ENCODE measurements at places on chromosomes 6 and 20. TPM values are rescaled to one million over a fixed set of nuclear protein-coding genes. Genes with fewer than 3 reads are reported as not detected.

Gene OR2J3
- total RNA-seq, result not detected

DNA sequence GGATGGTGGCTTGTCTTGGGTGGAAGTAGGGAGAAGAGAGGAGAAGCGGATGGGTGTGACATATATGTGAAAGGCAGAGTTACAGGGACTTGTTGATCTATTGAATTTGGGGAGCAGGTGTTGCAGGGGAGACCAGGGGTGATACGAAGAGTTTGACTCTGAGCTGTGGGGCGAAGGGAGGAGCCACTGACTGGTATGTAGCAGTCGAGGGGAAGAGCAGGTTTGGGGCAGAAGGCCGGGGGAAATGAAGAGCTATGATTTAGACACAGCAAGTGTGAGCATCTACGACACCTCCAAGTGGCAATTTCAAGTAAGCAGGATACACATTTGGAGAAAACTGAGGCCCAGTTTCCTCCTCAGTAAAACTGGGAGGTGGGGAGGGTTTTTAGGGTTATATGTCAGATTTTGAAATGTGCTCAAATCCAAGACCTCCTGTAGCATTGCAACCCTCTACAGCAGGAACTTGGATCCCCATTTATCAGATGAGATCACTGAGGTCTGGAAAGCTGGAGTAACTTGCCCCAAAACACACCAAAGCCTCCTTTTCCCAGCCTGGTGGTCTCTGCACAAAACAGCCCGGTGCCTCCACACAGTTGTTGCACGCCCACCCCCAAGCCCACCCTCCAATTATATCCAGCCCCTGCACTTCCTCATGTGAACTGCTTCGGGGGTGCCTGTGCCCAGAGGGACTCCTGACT lies 137.8 kb downstream of the PREX1 start:
- H3K27ac ChIP-seq, result no peak overlapping the region
- peaks cover 24% of the 10 kb centered on the region for H3K36me3 ChIP-seq
- H3K27me3 ChIP-seq, result no peaks in the 10 kb centered on the region
- peaks cover 45% of the 10 kb centered on the region for H3K4me1 ChIP-seq
- no peak for DNase-seq

Gene SYNGAP1
- total RNA-seq, result 14.2 TPM

- H3K4me3 ChIP-seq, result no peak overlapping the region
- H3K27me3 ChIP-seq, result no peaks in the 10 kb centered on the region
- H3K27ac ChIP-seq, result no peak overlapping the region
- no peaks in the 10 kb centered on the region for H3K36me3 ChIP-seq
- peaks cover 13% of the 10 kb centered on the region for H3K4me1 ChIP-seq
Observed at GRCh38 chr20:63529861-63530787, 7.1 kb downstream of the PTK6 start.

DNA sequence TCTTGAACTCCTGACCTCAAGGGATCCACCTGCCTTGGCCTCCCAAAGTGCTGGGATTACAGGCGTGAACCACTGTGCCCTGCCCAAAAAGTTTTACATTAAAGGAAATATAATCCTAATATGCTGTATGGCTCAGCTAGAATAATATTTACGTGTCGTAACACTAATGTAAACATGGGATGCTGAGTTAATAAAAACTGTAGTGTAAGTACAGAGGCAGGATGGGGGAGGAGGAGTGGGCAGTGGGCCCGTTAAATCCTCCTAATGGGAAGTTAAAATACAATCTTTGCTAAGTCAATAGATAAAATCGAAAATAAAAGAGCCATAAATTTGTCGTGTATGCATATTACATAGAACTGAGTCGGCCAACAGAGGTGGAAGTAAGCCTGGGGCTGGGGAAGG lies 12.1 kb upstream of the IP6K3 start:
- no peak overlapping the region for H3K27ac ChIP-seq
- no peak overlapping the region for H3K4me3 ChIP-seq
- H3K27me3 ChIP-seq, result no peaks in the 10 kb centered on the region
- H3K36me3 ChIP-seq, result no peaks in the 10 kb centered on the region

DNA sequence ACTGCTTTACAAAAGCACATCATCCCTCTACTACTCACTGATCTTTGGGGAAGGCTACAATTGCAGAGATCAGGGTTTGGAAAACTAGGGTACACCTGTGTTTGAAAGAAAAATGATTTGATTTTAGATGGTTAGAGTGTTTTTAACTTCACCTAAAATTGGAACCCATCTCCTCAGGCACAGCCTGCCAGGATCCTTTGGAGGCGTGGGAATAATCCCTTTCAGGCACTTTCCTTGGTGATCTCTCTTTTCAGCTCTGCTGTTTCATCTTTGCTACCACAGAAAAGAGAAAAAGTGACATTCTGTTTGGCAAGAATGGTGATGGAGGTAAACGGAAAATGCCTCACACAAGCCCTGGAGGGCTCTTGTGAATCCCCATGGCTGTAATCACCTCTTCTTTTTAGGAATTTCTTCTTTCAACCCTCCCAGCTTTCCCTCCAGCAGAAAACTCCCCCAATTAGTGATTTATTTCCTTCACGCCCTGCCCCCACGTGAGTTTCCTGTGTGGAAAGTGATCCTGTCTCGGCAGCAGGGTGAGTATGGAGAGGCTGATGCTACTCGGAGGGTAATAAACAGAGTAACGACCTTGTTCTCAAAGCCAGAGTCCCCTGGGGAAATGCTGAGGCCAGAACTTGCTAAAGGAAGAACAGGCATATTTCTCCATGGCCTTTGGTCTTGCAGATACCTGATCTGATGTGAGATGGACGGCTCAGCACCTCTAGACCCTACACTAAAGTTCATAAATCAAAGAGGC lies 9.2 kb downstream of the KCNG1 start:
- H3K27me3 ChIP-seq, result no peaks in the 10 kb centered on the region
- H3K4me3 ChIP-seq, result no peak overlapping the region
- no peaks in the 10 kb centered on the region for H3K4me1 ChIP-seq
- no peak for DNase-seq

Gene DEFB124
- total RNA-seq, result not detected

Measured in upper lobe of left lung (tissue), 6 donors.